ENCODE measurements at places on chromosomes 1 and 21. TPM values are rescaled to one million over a fixed set of nuclear protein-coding genes. Genes with fewer than 3 reads are reported as not detected.

- DNase-seq = no peak
These were observed 57.2 kb upstream of the RUNX1 start for GRCh38 chr21:35106246-35106835.

The RCOR3 gene
- 37.2 TPM for total RNA-seq

DNA sequence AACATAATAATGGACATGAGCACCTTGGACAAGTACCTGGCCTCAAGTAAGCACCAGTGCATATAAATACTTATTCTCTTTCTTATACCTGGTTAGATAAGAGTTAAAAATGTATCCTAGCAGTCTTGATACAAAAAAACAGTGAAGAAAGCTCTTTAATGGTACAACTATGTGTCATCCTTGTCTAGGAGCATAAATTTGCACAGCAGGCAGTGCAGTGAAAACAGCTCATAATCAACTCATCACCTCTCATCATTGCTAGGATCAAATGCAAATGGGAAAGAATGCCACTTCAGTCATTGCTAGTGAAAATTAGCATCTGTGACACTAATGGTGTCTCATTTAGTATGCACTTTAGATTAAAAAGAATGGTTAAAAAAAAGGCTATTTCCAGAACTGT, 7.6 kb downstream of the SAMSN1 start:
- DNase-seq = no peak

DNA sequence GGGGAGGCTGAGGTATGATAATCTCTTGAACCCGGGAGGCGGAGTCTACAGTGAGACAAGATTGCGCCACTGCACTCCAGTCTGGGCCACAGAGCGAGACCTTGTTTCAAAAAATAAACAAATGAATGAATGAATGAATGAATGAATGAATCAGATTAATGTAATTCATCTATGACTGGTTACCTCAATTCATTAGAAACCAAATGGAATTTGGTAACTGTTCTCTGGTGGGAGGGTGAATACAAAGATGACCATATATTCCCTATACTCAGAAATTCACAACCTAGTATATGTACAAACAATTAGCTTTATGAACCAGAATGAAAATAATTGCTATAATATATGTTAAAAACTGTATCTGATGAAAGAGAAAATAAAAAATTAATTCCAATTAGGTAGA, 80.9 kb downstream of the FAF1 start:
- DNase-seq = no peak

GRCh38 chr1:204107892-204108291, 35.0 kb downstream of the SOX13 start:
- DNase-seq = no peak

DNA sequence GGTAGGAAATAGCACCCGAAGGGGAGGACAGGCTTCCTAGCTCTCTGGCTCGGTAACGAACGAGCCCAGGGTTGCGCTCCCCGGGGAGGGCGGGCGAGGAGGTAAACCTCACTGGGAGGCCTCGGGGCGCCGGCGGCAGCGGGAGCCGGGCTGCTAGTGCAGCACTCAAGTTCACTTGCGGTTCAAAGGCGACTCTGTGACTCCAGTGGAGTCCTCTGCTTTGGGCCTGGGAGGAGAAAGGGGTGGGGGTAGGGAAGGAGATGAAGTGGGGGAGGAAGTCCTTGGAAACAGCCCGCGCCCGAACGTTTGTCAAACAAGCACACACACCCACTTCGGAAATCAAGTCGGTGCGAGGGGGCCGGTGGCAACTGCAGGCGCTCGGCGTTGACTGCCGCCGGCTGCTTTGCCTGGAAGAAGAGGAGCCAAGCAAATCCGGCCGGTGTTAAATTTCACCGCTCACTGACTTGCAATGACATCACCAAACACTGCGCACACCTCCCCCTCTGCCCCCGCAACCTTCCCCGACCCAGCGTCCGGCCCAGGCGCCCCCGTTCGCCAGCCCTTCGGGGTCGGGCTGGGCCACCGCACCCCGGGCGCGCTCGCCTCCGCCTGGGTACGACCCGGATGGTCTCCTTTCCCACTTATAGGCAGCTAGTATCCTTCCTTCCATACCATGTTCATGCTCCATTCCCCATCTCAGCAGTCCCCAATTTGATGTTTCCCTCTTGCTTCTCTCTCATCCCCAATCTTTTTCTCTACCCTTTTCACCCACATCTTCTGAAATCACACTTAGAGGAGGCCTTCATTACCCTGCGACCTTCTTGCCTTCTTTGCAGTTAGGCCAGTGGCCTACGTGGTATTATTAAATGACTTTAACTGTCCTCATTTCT, at the start of gene COL24A1:
Gene COL24A1 (minus strand): TSS at position 207 of the 890 bp plus-strand sequence. CDS start 376 bp downstream, outside the sequence.
- DNase-seq = peak; percentile 89

All from H9 (cell line).